Suppressor macrophage treated with lipopolysaccharide for 1 hour (primary cell): ENCODE measurements at places on chromosomes 2 and 18.

DNA sequence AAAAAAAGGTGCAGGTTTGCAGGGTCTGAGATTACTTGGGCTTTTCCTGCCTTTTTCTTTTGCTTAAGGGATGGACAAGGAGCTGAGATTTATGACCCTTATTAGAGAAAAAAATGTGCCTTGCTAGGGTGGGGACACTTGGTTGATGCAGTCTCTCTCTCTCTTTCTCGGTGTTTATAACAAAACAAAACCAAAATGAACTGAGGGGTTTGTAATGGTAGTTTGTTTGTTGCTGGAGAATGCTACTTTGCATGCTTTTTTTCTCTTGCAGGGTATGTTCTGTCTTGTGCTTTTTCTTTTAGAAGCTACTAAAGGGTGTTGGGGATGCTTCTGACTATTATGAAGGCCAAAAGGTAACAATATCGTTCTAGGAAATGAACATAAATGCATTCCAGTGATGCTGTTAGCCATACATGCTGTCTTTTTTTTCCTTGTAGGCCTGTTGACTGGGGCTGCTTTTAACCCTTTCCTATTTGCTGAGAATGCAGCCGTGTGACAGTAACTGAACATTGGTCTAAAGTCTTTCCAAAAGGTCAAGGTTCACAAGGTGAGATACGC, 435 bp downstream of the ZNF532 start:
- no peak for DNase-seq

DNA sequence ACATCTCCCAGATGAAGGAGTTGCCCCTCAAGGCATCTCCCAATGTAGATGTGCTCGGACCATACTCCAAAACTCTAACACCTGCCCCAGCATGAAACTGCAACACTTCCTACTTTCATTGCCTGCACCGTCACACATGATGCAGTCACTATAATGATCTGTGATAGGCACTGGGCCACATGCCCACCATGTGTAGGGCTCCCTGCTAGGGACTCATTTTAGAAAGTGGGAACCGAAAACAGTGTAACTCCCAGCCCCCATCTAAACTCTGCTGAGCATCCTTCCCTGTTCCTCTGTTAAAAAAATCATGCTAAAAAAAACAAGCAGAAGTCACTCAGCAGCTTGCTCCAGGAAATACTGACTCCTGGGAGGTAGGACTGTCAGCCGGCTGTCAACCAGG, 496.1 kb upstream of the RAB6C start:
- DNase-seq: no peak

DNA sequence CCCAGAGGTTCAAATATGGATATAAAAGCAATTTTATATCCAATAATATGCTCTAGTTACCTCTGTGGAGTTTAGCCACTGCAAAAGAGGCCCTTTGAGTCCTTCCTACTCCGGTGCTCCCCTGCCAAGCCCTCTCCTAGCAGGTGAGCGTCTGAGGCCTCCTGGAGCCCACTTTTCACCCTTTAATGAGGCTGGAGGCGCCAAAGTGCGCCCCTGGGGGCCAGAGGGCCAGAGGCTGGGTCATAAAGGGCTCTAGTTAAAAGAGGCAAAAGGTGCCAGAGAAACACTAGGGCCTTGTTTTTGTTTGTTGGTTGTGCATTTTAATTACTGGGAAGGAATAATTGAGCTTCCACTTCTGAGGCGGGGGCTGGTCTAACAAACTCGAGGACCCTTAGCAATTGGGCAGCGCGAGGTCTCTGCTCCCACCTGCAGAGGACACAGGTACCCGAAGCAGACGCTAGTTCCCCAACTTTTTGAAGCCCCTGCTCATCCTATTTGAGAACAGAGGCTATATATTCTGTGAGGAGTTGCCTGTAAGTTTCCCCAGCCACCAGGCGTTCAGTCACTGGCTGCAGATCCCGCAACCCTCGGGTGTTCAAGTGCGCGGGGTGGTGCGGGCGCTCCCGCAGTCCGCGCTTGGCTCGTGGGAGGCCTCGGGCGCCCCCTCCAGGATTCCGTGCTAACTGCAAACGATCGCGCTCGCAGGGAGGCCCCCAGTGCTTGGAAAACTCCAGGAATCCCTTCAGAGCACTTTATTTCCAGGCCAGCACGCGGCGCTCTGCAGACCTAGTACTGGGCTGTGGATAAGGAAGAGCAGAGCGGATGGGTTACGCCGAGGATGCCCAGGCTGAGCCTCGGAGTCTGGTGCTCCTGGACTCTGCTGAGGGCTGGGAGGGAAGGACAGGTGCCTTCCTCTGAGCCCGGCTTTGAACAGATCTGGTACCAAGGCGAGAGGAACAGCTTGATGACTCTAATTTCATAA, 14.1 kb downstream of the MSGN1 start:
- DNase-seq: peak; percentile 87

DNA sequence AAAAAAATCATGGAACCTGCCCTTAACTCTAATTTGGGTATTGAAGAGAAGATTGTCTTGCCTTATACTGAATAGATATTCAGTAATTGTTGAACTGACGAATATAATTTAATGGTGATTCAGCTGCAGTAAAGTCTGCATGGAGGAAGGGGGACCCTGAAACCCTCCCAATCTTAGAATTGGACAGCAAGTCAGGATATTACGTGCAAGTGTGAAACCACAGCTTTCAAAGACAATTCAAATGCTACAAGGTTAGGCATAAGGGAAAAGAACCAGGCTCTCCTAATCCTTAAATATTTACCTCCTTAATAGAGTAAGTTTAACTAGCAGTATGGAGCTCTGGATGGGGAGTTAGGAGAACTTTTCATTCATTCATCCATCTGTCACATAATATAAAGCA, 226.9 kb upstream of the TNP1 start:
- no peak for DNase-seq

DNA sequence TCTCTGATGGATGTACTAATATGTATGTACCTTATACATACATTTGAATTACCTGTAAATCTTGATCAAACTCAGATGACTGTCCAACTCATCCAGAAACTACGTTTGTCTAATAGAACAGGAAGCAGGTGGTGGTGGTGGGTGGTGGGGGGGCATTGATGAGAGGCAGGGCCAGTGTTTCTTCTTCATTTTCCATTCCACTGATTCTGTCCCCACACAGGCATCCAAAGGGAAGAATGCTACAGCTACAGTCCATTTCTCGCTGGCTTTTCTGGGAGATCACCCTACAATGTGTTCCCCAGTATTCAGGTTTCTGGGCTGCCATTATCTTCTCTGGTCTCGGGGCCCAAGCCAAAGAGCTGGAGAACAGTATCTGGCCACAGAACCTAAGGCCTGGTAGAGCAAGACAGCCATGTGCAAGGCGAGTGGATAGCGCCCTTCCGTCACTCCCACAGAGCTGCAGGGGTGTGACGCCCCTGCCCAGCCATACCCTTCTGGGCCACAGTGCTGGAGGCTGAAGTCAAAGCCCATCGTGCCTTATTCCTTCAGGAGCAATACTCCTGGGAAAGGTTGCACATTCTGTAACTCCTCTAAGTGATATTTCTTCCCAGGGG, 54.5 kb downstream of the BCL11A start:
- DNase-seq: no peak

DNA sequence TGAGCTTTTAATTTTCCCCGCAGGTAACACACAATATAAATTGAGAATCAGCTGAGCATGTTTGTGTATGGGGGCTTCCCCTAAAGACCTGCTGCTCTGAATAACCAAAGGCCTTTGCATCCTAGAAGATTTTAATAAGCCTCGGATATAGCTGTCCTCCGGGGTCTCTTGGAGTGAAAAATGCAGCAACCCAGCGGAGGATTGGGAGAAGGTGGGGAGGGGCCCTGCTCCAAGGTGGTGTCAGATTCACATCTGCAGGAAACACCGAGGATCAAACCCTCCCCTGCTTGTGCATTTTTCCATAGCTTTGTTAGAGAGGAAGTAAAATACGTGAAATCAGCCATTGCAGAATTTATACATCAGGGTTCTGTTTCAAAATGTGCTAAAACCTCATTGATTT, 63.0 kb upstream of the OTOF start:
- no peak for DNase-seq

DNA sequence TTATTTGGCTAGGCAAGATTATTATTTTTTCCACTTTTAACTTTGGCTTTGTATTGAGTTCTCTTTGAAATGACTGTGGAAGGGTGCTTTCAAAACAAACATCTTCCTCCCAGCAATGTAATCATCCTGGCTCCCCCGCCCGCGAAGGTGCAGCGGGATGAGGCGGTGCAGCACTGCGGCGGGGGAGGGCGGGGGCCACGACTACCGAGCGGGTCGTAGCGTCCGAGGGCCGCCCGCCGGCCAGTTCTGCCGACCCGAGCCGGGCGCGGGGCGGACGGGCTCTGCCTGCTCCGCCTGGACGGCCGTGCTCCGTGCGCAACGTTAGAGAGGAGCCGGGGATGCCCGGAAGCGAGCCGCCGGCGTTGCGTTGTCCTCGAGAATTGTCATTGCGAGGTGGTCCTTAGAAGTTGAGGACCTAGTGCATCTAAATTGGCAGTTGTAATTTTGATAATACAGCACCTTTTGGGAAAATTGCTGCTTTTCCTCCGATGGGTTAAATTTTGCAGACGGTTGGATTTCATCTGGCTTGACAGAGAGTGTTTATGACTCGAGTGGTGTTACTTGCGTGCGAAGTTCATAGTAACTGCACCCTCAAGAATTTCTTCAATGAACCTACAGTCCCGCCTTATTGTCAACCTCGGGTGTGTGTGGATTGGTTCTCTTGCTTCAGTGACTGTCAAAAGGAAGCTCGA, 1.1 kb downstream of the EPC2 start:
- DNase-seq: peak; percentile 86

GRCh38 chr2:59301466-59302402, 1060.6 kb upstream of the FANCL start:
- peak; percentile 84 for DNase-seq

- DNase-seq: no peak
Observed at GRCh38 chr2:111199840-111200239, 79.1 kb downstream of the BCL2L11 start.

GRCh38 chr2:99729104-99730025, 239.5 kb upstream of the REV1 start:
- DNase-seq: no peak

DNA sequence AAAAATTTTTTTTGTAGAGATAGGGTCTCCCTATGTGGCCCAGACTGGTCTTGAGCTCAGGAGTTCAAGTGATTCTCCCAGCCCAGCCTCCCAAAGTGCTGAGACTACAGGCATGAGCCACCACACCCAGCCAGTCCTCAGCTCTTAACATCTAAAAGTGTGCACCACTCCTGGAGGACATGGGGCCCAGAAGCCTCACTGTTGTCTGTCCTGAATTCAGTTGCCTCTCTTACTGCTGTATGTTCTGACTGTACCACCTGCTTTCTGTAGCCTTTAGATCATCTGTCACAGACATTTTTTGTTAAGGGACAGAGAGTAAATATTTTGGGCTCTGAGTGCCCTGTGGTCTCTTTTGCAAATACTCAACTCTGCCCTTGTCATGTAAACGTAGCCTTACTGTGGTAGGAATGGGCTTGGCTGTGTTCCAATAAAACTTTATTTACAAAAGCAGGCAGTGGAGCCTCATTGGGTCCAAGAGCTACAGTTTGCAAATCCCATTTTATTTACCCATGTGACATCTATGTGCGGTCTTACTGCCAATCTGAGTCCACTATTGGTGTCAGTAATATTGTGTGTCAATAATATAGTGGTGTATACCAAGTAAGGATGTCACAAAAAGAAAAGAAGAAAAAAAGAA, 38.1 kb downstream of the TMEM37 start:
- DNase-seq: no peak

- no peak for DNase-seq
Observed at GRCh38 chr2:197869501-197870111, 65.2 kb downstream of the PLCL1 start.

DNA sequence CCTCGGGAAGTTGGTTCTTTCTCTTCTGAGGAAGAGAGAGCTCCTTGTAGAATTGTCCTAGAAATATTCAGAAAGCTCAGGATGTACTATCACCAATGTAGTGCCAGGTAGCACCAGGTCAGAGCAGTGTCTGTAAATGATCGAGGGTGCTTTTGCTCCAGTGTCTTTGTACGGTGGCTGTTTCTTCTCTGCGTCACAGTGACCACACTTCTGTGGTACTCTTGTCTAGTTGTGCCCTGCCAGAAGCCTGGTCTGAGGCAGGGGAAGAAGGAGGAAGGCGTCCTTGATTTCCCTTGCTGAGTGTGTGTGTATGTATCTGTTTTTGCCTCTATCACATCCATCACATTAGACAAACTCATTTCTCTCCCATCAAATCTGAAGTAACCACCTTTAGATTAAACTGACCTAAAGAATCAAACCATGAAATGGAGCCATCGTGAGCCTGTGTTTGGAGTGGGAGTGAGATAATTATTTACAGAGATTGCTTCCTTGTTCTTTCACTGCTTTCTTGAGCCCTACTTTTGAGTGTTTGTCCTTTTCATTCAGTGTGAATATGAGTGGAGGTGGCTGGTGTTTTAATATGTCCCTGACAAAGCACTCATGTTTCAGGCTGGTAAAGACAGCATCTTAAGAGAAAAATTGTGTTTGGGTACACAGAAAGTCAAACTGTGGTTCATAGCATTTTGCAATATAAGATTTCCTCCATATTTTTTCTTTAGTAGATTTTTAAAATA, 97.2 kb downstream of the ACOXL start:
- DNase-seq: no peak

GRCh38 chr18:14174706-14175085, 42.5 kb upstream of the ZNF519 start:
- DNase-seq: no peak

- no peak for DNase-seq
Observed at GRCh38 chr18:36131692-36132483, 2.2 kb downstream of the ELP2 start.

DNA sequence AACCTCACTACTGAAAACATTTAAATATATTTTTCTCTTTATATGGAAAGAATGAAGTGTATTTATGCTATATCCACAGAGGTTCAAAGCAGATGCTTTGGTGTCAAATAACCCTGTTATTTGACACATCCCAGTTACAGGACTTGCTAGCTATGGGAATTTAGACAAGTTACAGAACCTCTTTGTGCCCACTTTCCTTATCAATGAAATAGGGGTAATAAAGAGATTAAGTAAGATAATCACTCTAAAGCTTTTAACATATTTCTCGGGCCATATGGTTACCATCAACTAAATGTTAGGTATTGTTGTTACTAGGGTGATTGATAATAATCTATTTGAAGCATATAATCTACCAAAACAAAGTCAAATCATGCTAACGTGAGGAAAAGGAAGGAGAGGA, 1660.6 kb upstream of the NXPH2 start:
- DNase-seq: no peak
